Activated T-cell treated with anti-CD3 and anti-CD28 coated beads for 4 hours (primary cell): ENCODE measurements at places on chromosomes 7 and 10.

- DNase-seq, result no peak
Measured at GRCh38 chr7:148535217-148535616, 55.3 kb upstream of the C7orf33 start.

GRCh38 chr10:122098924-122099323 lies 110.0 kb downstream of the TACC2 start:
- no peak for DNase-seq

DNA sequence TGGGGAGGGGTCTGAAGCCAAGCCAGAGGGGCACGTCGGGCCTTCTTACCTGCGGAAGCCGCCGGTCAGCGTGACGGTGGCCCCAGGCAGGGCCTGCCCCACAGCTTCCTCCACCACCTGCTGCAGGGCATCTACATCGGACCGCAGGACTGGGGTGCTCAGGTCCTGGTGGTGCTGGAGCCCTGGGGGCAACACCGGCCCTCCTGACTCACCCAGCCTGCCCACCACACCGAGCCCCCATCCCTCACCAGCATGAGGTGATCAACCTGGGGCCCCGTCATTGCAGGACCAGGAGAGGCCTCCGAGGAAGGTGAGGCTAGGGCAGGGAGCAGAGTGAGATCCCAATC lies 8.0 kb downstream of the POLM start:
- DNase-seq, result no peak

- DNase-seq, result no peak
Measured at GRCh38 chr10:22655312-22655981, 58.9 kb downstream of the PIP4K2A start.

DNA sequence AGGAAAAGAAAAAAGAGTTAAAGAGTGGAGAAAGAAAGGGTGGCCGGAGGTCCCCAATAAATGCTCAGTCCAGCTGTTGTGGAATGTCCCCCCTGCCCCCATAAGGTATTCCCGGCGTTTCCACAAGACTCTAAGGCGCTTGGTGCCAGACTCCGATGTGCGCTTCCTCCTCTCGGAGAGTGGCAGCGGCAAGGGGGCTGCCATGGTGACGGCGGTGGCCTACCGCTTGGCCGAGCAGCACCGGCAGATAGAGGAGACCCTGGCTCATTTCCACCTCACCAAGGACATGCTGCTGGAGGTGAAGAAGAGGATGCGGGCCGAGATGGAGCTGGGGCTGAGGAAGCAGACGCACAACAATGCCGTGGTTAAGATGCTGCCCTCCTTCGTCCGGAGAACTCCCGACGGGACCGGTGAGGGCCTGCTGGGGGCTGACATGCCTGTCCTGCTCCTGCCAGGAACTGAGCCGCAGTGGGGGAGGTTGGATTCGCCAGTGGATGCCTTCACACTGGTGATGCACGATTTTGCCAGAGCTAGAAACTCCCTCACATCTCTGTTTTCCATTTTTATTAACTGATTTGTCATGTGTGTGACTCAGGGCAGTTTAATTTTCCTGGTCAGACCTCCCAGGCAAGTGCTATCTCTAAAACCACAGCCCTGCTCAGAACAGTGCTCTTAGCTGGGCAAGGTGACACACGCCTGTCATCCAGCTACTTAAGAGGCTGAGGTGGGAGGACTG lies 34.2 kb downstream of the TACR2 start:
- no peak for DNase-seq

DNA sequence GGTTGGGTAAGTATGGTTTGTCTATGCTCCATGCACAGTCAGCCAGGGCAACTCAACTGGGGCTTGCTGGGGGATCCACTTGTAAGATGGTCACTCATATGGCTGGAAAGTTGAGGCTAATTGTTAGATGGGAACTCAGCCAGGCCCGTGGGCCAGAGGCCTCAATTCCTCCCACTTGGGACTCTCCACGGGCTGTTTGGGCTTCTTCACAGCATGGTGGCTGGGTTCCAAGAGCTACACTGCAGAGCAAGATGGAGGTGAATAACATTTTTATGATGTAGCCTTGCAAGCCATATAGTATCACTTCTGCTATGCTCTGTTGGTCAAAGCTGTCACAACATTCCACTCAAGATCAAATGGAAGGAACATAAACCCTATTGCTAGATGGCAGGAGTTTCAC lies 39.2 kb downstream of the ELMO1 start:
- no peak for DNase-seq

GRCh38 chr7:113083816-113084495 lies 2.7 kb downstream of the GPR85 start:
- no peak for DNase-seq

GRCh38 chr7:39620486-39620885 lies 2.9 kb upstream of the RALA start:
- DNase-seq, result no peak

DNA sequence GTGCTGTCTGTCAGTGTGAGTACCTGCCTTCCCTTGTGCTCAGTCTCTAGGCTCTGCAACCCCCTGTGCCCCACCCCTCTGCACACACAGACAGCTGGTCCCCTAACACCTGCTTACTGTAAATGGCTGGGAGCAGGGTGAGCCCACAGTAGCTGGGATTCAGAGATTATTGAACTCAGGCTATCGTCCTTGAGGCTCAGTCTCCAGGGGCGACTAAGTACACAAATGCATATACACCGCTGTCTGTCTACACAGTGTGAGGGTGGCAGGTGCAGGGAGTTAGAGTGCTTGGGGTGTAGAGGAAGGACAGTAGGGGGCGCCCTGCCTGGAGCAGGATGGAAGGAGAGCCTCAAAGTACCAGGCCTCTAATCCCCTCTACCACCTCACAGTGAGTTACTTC lies 12.9 kb downstream of the UPP1 start:
- DNase-seq, result no peak

DNA sequence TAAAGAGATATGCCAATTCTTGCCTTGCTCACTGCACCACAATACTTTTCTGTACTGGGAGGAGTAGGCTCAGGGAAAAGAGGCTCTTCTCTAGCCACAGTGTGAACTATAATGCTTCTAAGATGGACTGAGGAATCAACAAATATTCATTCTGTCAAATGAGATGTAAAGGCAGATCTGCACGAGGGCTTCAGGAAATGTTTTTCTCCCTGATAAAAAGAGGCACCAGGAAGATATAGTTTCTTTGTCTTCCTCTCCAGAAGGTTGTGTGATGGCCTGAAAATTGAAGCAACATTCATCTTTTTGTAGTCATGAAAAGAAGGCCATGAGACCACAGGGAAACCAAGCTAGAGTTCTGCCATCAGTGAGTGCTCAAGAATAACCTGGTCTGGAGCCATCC lies 79.1 kb upstream of the NME8 start:
- no peak for DNase-seq

DNA sequence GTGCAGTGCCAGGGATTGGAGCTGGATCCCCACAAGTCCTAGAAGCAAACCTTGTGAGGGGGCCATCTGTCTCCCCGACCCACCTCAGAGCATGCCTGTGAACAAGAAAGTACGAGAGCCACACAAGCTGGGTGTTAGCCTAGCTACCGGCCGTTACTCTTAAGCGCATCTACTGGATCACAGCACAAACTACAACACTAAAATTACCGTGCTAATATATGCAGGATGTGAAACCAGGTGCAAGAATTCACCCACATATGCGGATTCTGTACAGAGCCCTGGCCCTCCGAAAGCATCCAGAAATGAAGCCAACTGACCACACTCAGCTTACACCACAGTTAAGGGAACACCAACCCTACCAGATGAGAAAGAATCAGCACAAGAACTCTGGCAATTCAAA lies 16.0 kb upstream of the PRSS1 start:
- no peak for DNase-seq
